ENCODE measurements at places on chromosomes 4 and X.
A peak's percentile ranks its signal among the peaks of the same experiment; 100 is the strongest.

DNA sequence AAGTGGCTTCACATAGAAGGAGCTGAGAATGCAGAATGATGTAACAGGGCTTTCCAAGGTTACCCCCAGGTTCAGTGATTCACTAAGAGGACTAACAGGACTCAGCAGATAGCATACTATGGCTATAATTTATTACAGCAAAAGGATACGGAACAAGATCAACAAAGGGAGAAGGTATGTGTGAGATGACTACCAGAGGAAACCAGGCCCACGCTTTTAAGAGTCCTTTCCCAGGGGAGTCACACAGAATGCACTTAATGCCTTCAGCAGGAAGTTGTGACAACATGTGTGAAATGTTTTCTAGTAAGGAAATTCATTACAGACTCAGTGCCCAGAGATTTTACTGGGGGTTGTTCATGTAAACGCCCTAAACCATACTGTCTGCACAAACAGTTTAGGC is 373.6 kb upstream of the MAGEB2 start:
- DNase-seq, result peak; percentile 29
- H3K36me3 ChIP-seq, result no peaks in the 10 kb centered on the region
- H3K4me3 ChIP-seq, result no peak overlapping the region
- no peaks in the 10 kb centered on the region for H3K27me3 ChIP-seq
- H3K4me1 ChIP-seq, result no peaks in the 10 kb centered on the region
- H3K27ac ChIP-seq, result no peak overlapping the region

GRCh38 chrX:2696698-2697215 is 5.7 kb downstream of the CD99 start:
- H3K27ac ChIP-seq, result no peak overlapping the region
- H3K4me1 ChIP-seq, result no peaks in the 10 kb centered on the region

DNA sequence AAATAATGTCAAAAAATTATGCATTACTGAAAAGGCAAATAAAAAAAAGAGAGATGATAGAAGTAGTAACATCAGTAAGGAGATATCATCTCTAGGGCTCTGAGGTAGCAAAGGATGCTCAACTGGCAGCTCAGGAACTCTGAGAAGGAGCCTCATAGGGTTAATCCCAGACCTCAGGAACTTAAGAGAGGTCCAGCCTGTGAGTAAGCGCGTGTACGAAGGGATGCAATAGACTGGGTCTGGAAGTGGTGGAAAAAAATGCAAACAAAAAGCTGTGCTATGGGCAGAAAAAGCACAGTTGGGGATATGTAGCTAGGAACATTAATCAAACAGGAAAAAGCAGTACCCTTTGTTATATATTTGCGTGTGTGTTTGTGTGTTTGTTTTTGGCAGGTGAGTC is 282.0 kb downstream of the GALNTL6 start:
- no peak overlapping the region for H3K4me3 ChIP-seq
- no peak for DNase-seq
- no peaks in the 10 kb centered on the region for H3K27me3 ChIP-seq
- no peak overlapping the region for H3K27ac ChIP-seq
- H3K4me1 ChIP-seq, result no peaks in the 10 kb centered on the region
- no peaks in the 10 kb centered on the region for H3K36me3 ChIP-seq

- H3K36me3 ChIP-seq, result no peaks in the 10 kb centered on the region
- H3K27ac ChIP-seq, result no peak overlapping the region
- no peak for DNase-seq
- peak overlapping the region; percentile 49 for H3K4me3 ChIP-seq
Measured at GRCh38 chr4:165378398-165378744, 437 bp upstream of the CPE start.

GRCh38 chrX:148573119-148573518 is 72.7 kb downstream of the AFF2 start:
- no peaks in the 10 kb centered on the region for H3K27me3 ChIP-seq
- H3K27ac ChIP-seq, result no peak overlapping the region
- H3K4me3 ChIP-seq, result no peak overlapping the region
- H3K36me3 ChIP-seq, result no peaks in the 10 kb centered on the region

- peak within 1 kb of the TSS; percentile 81 for H3K4me3 ChIP-seq
- no peak for DNase-seq
- H3K27ac ChIP-seq, result peak within 1 kb of the TSS; percentile 97
- peaks cover 10% of the 10 kb centered on the region for H3K4me1 ChIP-seq
Measured at GRCh38 chrX:49269767-49270248, at the start of gene PPP1R3F. Gene PPP1R3F (plus strand): TSS chrX:49269793. CDS start chrX:49269870, 77 bp downstream.

DNA sequence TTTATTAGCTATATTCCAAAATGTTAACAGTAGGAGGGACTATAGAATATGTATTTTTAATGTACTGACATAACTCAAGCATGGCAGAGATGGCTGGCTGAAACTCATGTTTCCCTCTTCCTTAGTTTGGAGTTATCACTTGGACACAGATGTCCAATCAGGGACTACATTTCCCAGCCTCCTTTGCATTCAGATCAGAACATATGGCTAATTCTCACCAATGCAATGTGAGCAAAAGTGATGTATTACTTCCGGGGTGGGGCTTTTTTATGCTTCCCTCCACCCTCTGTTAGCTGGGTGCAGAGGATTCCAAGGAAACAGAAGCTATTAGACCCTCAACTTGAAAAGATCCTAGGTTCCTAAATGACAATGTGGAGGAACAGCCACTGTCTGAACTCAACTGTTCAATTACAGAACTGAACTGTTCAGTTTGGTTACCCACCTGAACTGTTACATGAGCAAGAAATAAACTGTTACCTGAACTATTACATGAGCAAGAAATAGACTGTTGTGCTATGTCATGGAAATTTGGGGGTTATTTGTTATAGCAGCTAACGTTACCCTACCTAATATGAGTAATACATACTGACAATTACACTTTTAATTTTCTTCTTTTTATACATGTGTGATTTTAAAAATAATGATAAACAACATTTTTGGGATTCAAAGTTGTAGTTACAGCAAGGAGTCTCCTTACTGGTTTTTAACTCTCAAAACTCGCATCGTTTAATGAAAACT is 29.6 kb upstream of the ERVMER34-1 start:
- H3K27ac ChIP-seq, result no peak overlapping the region
- no peaks in the 10 kb centered on the region for H3K36me3 ChIP-seq

- H3K4me1 ChIP-seq, result no peaks in the 10 kb centered on the region
- H3K27me3 ChIP-seq, result no peaks in the 10 kb centered on the region
- no peak overlapping the region for H3K4me3 ChIP-seq
- H3K27ac ChIP-seq, result no peak overlapping the region
Measured at GRCh38 chr4:145423017-145423708, 58.5 kb upstream of the SMAD1 start.

DNA sequence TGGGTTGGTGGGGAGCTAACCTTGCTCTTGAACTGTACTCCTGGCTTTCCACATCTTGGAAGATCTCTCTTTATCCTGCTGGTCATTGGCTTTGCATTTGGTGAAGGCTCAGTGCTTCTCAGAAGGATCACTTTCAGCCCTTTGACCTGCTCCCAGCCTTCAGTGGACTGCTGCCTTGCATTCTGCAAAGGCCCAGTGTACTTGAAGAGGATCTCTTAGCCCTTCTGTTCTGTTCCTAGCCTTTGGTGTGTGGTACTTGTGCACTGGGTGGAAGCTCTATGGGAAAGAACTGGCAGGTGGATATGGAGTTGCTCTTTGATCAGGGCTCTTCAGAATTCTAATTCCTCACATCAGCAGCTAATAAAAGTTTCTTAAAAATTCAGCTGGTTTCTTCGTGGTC is 46.5 kb downstream of the FGF2 start:
- no peaks in the 10 kb centered on the region for H3K36me3 ChIP-seq
- no peak for DNase-seq
- no peaks in the 10 kb centered on the region for H3K27me3 ChIP-seq
- H3K4me1 ChIP-seq, result no peaks in the 10 kb centered on the region

GRCh38 chr4:9762823-9763475 is 18.5 kb upstream of the DRD5 start:
- no peaks in the 10 kb centered on the region for H3K4me1 ChIP-seq
- H3K36me3 ChIP-seq, result no peaks in the 10 kb centered on the region
- no peak overlapping the region for H3K27ac ChIP-seq
- no peaks in the 10 kb centered on the region for H3K27me3 ChIP-seq
- DNase-seq, result peak; percentile 89

DNA sequence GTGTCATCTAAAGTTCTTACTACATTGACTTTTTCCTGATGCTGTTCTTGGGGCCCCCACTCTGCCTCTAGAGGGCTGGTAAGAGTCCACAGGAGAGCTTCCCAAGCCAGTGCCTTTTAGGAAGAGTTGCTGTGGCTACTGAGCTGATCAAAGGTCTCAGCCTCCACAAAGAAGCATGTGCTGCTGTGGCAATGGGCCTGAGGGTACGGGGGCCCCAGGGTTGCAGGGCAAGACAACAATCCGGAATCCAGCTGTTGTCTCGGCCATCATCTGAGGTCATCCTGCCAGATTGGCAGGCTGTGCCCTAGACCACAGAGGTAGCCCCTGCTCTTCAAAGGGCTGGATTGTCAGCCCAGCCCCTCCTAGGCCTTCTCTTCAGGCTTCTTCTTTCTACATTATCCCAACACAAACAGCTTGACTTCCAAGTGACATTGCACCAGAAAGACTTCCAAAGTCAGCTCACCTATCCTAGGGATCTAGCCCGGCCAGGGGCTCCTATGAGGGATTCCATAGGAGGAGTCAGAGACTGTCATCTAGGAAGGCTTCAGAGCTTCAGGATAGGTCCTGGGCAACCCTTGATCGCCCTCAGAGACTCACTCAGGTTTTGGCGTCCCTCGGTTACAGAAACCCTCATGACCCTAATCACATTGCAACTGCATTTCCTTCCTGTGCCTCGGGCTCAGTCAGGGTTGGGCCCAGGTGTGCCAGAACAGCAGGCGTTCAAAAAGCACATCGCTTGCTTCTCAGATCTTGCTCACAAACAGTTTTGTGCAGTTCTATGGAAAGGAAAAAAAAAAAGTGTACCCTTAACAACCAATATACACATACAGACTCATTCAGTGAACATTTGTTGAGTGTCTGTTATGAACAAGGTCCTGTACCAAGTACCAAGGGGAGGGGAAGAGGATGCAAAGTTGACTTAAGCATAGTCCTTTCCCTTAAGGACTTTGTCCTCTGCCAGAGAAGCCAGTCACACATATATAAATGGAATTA is 27.8 kb downstream of the SLC25A5 start:
- no peaks in the 10 kb centered on the region for H3K27me3 ChIP-seq
- H3K4me1 ChIP-seq, result no peaks in the 10 kb centered on the region
- H3K27ac ChIP-seq, result no peak overlapping the region
- no peaks in the 10 kb centered on the region for H3K36me3 ChIP-seq
- no peak for DNase-seq

- H3K4me3 ChIP-seq, result no peak overlapping the region
- no peak for DNase-seq
- H3K36me3 ChIP-seq, result no peaks in the 10 kb centered on the region
Measured at GRCh38 chrX:105664243-105664642, 158.1 kb upstream of the NRK start.

DNA sequence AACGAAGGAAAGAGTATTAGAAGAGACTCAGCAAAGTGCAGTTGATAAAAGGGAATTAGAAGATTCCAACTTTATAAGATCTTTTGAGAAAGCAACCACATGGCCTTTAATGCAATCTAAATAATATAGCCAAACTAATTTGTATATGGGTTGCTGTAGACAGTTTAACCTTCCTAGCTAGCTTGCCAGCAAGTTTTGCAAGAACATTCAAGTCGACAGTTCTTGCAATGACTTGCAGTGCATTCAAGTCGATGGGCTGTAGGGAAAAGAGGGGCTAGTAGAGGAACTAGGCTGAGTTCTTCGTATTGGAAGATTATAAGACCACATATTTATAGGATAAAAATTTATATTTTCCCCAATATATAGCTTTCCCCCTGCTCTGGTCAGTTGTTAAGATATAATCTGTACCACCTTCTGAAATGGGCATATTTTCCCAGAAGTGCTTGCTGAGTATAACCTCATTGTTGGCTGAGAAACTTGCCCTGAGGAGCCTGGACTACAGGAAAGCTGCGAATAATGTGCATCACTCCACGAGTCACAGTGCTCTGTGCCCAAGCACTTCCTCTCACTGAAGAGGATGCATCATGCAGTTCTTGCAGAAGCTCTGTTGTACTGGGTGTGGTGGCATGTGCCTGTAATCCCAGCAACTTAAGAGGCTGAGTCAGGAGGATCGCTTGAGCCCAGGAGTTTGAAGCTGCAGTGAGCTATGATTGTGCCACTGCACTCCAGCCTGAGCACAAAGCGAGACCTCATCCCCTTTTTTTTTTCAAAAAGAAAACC is 56.7 kb downstream of the DOCK11 start:
- H3K4me1 ChIP-seq, result no peaks in the 10 kb centered on the region
- no peak overlapping the region for H3K4me3 ChIP-seq
- H3K27ac ChIP-seq, result no peak overlapping the region
- no peak for DNase-seq
- no peaks in the 10 kb centered on the region for H3K27me3 ChIP-seq

DNA sequence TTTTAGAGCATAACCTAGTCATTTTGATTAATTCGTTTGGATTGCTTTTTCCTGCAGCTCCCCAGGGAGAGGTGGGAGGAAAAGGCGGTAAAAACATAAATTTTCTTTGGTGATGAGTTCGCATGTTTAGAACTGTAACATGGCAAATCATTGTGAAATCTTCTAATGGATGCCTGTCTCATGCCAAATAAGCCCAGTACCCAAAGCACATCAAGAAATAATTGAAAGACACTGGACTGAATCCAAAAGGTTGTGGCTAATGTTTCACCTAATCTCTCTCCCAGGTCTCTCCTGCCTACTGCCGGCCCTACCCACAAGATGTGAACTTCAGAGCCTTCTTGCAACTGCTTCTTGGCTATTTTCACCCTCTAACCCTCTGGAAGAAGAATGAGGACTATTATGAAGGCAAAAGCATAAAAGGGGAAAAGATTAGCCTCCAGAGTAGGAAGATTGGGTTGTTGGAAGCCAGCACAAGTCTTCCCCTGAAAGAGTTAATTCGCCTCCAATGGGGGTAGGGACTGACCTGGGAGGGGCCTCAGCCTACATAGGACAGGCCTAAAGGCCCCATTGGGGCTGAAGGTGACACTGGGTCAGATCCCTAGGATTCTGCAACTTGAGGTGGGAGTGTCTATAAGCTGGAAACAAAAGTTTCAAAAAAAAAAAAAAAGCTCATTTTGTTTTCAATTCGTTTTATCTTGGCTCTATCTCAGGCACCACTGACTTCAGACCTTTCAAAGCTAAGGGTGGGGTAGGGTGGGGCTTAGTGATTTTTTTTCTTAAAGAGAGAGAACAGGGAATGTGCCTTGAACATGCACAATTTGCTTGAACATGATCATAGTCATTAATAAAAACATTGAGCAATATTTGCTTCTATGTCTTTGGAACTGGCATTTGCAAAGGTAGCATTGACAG is 278.6 kb upstream of the KLF3 start:
- no peaks in the 10 kb centered on the region for H3K27me3 ChIP-seq
- peaks cover 45% of the 10 kb centered on the region for H3K4me1 ChIP-seq
- DNase-seq, result no peak
- H3K27ac ChIP-seq, result peak overlapping the region; percentile 11
- no peak overlapping the region for H3K4me3 ChIP-seq

Data from kidney (tissue), 22 donors.